ENCODE measurements at places on chromosomes 6 and 20.

DNA sequence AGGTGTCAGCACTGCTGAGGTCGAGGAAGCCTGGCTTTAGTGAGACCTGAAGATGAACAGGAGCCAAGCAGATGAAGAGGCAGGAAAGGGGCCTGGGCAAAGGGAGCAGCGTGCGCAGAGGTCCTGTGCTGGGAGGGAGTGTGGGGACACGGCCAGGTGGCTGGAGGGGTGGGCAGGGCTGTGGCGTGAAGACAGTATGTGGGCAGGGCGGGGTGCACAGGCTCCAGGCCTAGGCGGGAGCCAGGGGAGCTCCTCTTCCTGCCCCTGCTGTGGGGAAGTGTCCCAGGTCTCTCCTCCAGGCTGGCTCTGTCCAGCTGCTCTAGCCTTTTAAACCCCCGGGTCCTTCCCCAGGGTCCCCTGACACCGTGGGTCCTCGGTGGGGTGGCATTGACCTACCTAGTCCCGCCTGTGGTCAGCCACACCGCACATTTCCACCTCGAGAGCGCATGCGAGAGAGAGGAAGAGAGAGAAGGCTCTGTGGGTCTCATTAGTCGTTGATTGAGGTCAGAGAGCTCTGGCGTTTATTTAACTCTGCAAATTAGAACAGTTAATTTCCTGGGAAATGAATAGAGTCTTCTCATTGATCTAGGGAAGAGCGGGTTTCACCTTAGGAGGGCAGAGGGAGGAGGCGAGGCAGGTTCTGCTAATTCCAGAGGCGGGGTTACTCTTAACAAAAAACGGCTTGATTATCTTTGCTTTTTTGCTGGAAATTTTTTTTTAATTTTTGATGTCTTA lies 68.8 kb downstream of the CDH4 start:
- no peak for DNase-seq

- no peak for DNase-seq
These were observed 15.6 kb downstream of the PM20D2 start for GRCh38 chr6:89161326-89162046.

DNA sequence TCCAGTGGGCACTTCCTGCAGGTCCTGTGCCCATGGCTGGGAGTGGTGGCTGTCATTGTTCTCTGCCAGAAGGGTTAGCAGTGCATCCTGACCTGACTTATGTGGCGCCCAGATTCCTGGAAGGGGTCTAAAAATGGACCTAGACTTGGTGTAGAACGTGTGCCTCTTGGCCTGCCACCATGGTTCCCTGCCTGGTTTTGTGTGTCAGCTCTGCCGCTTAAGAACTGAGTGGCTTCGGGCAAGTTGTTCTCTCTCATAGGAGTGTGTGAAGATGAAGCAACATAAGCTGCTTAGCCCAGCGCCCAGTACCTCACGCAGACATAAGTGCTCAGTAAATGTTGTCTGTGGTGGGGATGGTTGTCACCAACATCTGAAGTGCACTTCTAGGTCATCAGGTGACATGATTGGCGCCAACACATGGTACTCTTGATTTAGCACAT lies 52.1 kb downstream of the PTPN1 start:
- no peak for DNase-seq

DNA sequence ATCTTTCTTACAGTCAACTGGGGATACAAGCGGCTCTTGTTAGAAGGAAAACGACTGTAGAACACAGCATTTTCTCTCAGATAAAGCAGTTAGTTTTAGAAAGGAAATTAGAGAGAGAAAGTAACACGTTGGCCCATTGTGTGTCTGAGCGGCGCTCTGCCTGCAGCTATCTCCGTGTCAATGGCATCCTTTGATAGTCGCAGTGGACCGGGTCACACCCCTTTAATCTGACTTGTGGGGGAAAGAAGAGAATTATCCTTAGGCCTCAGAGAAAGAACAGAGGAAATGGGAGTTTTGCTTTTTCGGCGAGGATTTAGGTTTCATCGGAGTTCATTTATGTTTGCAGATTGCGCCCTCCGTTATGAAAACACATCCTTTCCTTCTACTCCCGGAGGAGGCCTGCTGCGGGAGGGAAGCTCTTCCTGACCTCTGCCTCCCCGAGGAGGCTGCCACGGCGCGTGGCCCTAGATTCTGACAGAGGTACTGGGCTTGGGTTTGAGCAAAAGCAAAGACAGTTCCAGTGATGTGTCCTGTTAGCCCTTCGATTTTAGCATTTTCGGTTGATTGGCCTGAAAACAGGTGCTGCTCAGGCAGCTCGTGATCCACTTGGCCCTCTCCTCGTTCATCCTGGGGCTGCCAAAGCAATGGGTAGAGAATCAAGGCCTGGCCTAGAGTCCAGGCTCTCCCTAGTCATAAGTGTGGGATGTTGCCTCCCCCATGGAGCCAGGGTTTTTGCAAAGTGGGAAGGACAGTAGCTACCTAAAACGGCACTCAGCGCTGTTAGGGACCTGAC lies 74.9 kb downstream of the ZDHHC14 start:
- DNase-seq: no peak

Measured in stimulated activated CD4-positive, alpha-beta T cell treated with anti-CD3 and anti-CD28 coated beads, Interleukin-1b, Interleukin-23, amount 100 ng/mL, for 24 hours (primary cell).